ENCODE measurements at places on chromosomes 2 and 18.

DNA sequence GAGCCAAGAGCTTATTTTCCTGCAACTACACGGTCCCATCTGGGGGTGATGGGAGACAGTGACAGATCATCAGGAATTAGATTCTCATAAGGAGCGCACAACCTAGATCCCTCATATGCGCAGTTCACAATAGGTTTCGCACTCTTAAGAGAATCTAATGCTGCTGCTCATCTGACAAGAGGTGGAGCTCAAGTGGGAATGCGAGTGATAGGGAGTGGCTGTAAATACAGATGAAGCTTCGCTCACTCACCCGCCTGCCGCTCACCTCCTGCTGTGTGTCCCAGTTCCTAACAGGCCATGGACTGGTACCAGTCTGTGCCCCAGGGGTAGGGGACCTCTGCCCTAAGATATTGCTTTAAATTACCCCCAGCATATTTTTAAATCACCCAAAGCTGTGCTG, 10.8 kb downstream of the LRRFIP1 start:
- no peak for DNase-seq

GRCh38 chr2:15968280-15969178, 28.2 kb downstream of the MYCN start:
- DNase-seq = no peak

DNA sequence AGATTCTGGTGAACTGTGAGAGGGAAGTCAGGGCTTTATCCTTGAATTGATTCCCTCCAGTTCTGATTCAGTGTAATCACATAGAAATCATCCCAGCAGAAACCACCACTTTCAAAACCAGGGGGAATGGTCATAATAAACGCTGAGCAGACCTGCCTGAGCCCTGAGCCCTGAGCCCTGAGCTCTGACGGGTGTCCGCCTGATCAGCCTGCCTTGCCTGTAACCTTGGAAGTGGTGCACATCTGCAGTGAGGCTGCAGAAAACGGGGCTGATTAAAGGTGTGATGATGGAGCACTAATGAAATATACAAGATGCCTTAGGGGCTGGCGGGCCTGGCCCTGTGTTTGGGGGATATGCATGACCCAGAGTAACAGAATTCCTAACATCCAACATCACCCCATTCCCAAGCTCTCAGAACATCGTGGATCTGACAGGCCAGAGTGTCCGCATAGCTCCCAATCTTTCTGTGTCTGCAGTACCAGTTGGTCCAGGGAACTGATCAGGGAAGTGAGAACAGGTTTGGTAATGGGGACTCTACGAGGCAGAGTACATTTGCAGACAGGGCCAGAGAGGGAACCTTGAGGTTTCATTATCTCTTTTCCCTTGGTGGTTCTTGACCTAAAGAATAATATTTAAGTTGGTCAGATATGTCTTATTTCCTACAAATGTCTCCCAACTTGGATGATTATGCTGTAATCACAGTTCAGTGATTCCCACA, 37.8 kb downstream of the KCTD18 start:
- DNase-seq = no peak

GRCh38 chr2:102103992-102104871, 38.3 kb upstream of the IL1R1 start:
- no peak for DNase-seq

DNA sequence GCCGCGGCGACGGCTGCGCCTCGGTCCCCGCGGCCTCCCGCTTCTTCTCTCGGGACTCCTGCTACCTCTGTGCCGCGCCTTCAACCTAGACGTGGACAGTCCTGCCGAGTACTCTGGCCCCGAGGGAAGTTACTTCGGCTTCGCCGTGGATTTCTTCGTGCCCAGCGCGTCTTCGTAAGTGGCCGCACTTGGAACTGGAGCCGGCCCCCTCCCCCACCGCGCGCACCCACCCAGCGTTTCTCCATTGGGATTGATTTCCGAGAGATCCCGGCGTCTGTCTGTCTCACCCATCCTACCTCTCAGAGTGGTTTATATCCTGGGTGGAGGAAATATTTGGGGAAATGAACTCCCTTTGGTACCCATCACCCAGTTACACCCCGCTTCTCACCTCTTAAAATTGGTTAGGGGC, 498 bp downstream of the ITGAV start:
- DNase-seq = no peak

DNA sequence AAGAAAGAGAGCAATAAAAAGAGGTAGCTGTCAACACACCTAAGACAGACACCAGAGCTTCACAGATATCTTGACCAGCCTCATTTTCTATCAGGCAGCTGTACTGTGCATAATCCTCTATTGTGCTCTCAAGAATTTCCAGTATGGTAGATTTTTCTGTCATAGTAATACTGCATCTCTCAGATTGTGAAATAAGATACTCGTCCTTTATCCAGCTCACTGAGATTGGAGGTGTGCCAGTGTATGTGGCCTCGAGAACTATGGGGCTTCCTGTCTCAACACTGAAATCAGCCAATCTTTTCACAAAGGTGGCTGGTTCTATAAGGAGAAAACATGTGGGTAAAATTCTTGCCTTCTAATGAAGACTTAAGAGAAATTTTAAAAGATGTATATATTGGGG, 88.9 kb downstream of the TTN start:
- no peak for DNase-seq

Data from GM23338 (cell line).